Right lung (tissue), 10 donors: ENCODE measurements at places on chromosomes 1 and 21. TPM values are rescaled to one million over a fixed set of nuclear protein-coding genes. Genes with fewer than 3 reads are reported as not detected.

The PRAMEF15 gene
- not detected for polyA plus RNA-seq

The ADARB1 gene
- polyA plus RNA-seq = 42.0 TPM

The FCRL6 gene
- polyA plus RNA-seq = 0.46 TPM

The S100A7A gene
- polyA plus RNA-seq = not detected

GRCh38 chr1:201575912-201576311, 37.0 kb downstream of the NAV1 start:
- no peak for DNase-seq

DNA sequence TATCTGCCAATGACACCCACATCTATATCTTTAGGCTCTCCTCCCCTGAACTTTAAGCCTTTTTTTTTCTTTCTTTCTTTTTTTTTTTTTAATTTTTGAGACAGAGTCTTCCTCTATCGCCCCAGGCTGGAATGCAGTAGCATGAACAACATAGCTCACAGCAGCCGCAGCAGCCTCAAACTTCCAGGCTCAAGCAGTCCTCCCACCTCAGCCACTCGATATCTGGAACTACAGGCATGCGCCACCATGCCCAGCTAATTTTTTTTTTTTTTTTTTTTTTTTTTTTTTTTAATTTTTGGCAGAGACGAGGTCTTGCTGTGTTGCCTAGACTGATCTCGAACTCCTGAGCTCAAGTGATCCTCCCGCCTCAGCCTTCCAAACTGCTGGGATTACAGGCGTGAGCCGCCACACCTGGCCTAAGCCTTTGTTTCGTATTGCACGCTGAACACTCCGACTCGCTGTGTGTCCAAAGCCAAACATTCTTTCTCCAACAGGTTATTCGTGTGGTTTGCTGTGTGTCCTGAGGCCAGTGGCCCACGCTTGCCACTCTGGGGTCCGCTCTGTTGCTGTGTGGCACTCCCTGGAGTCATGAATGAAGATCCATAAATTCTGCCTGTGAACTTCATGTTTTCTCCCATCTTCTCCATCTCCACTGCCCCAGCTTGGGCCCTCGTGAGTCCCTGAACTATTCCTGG, 119.4 kb downstream of the CAMTA1 start:
- DNase-seq = no peak

- DNase-seq = no peak
Observed at GRCh38 chr1:67241200-67241746, 66.4 kb upstream of the IL12RB2 start.

GRCh38 chr1:52520148-52520547, 32.7 kb downstream of the TUT4 start:
- DNase-seq = no peak

DNA sequence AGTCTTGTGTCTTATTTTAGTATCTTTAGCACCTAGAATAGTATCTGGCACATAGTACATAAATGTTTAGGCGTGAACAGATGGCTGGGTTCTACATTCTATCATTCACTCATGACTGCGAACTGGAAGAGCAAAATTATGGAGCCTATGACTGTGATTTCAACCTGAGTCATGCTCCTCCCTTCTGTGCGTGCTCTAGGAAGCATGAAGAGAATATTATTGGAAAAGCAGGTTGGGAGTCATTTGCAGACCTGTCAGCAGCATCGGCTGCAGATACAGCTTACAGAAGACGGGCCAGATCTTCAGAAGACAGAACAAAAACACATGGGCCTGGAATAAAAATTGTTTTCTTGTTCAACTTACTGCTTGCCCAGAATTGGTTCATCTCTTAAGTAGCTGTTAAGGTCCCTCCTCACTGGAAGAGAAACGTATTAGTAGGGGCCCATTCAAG, 344.0 kb upstream of the USP24 start:
- DNase-seq = no peak

DNA sequence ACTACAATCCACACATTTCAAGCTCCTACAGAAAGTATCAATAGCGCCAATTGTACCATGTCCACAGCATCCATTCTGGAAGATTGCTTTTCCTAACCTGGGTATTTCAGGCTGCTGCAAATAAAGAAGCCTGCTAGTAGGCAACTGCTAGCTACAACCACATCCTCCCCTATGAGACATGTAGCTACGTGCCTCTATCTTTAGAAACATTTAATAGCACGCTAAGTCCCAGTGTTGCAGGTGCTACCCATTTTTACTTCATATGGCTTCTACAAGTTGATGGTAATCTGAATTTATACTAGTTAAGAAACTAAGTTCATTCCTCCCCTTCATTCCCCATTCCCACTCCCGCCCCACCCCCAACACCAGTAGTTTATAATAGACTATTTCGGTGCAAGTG, 7.4 kb upstream of the AMPD1 start:
- DNase-seq = no peak

DNA sequence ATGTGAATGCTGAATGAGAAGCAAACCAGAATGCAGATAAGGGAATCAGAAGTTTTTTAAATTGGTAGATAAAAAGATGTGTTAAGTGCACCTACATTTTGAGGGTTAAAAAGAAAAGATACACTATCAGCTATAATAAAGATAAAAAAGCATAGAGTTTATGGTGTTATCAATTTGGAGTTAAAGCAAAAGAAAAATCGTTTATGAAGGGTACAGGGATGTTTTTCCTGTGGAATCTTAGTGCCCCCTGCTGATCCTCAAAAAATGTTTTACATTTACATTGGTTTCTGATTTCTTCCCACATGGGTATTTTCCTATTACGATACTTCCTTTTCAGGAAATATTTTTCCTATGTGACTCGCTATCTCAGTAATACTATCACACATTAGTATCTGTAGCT, 293.5 kb downstream of the MRPL39 start:
- DNase-seq = peak; percentile 15

DNA sequence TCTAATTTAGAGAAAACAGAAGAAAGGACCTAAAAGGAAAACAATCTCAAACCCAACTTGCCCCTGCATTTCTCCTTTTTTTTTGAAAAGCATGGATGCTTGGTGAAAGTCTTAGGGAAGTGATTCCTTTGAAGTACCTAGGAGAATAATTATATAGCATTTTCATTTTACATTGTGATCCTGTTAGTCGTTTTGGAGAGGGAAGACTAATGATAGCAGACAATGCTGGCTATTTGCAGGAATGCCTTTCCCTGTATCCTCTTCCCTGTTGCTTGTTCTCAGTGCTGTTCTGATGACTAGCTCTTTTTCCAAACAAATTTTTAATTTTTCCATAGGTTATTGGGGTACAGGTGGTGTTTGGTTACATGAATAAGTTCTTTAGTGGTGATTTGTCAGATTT, 53.9 kb downstream of the LAMC1 start:
- DNase-seq = no peak

DNA sequence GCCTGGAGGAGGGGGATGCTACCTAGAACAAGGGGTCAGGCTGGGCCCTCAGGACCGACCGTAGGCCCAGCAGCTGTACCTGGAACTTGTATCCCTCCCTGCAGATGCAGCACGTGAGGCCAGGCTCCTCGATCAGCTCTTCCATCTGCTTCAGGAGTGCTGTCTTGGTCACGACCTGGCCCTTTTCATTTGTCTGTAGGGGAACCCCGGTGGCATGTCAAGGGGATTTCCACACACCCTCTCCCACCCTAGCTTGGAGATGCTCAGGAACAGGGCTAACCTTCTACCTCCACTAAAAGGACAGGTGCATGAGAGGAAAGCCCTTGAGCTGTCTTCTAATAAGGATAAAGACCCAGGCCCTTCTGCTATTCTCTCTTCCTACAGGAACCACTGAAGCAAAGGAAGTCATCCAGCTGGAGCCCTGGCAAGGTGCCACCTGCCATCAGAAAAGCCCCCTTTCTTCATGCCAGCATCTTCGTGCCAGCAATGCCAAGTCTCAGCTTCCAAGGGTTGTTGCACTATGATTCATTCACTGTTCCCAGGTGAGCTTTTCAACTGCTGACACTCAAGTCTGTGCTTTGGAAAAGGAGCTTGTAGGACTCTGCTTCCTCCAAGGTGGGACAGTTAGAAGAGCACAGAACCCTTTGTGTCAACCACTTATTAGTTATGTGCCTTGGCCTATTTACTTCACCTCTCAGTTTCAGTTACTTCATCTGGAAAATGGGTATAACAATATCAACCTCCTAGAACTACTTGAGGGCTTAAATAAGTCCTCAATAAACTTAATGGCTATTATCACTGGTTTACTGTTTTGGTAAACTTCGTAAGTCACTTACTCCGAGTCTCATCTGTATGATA, 122.1 kb downstream of the UBR4 start:
- no peak for DNase-seq

DNA sequence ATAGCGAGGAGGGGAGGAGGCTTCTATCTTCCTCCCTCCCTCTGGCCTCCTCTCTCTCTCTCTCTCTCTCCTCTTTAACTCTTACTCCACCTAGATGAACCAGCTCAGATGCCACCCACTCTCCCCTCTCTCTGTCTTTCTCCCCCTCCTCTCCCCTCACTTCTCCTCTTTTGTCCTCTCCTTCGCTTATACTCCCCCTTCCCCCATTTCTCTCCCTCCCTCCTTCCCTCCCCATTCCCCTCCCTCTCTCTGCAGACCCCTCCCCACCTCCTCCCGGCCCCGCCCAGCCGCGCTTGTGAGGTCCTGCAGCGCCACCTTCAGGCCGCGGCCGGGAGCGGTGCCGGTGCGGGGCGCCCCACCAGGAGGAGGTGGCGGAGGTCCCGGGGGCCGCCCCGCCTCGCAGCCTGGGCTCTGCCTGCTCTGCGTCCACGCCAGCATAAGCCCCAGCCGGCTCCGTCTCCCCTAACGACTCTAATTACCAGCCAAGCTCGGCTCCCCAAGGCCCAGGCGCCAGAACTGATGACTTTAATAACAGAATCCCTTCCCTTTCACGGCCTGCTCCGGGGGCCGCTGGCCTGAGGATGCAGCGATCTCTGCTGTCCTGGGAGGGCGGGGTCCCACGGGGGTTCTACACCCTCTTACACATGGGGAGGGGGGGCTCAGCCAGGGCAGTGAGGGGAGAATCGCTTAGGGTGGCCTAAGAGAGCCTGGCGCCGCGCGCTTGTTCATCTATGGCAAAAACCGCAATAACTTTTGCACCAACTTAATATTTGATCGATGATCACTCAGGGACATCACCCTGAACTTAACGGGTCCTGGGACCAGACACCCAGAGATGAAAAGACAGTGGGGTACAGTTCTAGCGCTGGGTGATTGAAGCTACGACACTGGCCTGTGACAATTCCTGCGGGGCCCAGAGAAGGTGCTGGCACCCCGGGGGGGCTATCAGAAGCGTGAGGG, 637.3 kb downstream of the MATN1 start:
- peak; percentile 48 for DNase-seq

- DNase-seq = peak; percentile 45
Observed at GRCh38 chr1:84298328-84298683, 3.2 kb upstream of the SAMD13 start.

DNA sequence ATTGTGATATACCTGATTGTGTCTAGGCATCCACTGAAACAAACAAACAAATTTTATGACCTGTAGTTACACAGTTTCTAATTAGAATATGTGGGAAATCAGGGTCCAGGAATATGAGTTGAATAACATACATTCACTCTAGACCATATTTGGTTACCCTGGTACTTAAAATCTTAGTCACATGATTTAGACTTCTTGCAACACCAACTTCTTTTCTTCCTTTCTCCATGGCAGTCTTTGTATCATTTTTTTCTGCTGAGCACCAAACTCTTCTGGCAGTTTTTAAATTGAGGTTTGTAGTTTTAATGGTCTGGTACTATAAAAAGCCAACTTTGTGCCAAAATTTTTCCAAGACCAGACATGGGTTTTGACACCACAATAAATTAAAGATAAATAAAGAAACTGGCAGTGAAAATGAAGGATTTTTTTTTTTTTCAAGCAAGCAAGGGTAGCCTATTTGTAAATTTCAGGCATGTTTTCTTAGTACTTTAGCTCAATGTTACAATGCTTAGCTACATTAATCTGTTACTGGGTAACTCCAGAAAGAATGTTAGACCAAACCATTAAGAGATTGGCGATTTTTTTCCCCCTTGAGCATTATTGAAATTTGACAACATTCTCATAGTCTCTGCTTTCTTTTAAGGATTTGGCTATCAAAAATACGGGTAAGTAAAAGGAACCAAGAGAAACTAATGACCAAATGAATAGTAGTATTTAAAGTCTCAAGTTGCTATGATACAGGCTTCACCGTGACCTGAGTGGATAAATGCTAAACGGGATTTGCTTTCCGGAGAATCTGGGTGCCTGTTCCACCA, 108.5 kb downstream of the NFIA start:
- no peak for DNase-seq

DNA sequence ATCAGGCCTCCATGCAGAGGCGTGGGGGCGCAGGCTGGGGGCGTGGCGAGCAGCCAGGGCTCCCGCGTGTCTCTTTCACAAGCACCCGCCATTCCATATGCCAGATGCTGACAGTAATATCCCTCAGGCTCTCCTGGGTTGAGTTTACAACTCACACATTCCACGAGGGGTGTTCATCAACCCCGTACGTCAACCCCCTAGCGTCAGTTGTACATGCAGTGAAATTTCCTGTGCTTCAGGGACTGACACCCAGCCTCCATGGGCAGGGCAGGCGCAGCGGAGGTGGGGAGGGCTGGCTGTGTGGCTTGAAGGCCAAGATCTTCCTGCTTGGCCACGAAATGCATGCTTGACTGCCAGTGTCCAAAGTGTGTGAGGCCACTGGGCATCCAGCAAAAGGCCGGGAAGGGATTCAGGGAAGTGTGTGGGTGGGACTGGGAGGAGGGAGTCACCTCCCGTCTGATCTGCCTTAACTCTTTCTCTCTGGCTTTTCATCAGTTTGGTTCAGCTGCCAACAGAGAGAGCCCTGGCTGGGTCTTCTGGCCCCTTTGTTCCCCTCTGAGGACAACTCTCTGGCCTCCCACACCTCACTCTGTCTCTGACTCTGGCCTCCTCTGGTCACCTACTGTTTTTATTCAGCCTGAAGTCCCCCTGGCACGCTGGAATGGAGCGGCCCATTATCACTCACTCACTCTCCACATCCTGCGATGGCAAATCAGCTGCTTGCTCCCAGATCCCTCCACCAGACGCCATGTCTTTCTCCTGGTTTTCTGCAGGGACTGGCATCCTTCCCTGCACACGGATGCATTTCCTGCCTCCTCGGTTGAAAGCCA, 33.8 kb downstream of the CLIC6 start:
- peak; percentile 49 for DNase-seq

DNA sequence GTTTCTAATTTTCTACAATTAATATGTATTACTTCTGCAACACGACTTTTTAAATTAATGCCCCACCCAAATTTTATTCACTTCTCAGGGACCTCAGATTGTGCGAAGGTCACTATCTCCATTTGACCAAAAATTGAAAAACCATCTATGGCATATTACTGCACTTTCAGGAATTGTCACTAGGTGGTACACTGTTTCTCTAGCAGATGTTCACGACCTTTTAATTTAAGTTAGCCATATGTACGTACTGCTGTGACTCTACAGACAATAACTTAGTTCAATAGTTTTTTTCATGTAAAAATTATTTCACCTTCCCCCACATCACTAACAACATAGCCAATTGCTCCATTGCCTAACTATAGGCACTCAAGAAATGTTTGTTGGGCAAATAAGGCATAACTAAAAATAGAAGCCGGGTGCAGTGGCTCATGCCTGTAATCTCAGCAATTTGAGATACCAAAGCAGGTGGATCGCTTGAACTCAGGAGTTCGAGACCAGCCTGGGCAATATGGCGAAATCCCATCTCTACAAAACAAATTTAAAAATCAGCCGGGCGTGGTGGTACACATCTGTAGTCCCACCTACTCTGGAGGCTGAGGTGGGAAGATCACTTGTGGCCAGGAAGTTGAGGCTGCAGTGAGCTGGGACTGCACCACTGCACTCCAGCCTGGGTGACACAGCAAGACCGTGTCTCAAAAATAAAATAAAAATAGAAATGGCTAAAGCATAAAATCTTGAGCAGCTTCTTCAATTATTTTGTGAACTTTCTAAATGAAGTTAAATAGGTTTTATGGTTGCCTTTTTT, 75.7 kb upstream of the PKN2 start:
- no peak for DNase-seq
